ENCODE measurements at places on chromosomes 11 and 22.

- DNase-seq, result peak; percentile 73
Measured at GRCh38 chr11:86456075-86456939, 81.6 kb downstream of the CCDC81 start.

- DNase-seq, result no peak
Measured at GRCh38 chr11:64926689-64927088, 2.2 kb downstream of the PPP2R5B start.

DNA sequence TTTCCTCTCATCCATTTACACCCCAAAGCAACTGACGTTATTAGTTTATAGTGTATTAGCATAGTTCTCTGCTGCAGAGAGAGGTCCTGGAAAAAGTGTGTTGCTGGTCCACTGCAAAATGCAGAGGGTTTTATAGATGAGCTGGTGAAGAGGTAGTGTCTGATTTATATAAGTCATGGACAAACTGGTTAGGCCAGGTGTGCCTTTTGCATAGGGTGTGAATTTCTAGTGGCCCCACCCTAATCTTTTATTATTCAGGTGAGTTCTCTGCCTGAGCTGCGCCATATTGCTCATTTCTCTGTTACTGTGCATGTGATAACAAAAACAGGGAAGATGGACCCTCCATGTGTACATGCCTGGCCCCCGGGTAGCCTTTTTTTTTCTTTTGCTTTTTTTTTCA lies 43.1 kb upstream of the TRIM77 start:
- DNase-seq, result no peak

DNA sequence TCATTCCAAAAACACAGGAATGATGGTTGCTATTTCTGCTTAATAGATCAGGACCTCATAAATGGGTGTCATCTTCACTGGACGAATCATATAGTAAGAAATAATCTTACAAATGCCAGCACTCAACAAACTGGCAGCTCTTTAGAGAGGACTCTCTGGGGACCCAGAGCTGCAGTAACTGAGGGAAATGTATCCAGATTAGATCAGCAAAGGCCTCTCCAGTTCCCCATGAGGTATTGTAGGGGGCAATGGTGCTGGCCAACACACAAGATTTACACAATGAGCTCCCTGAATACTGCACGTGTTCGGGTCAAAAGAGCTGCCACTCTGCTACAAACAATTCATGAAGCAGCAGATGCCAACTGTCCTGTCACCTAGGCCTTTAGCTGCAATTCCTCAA lies 110.2 kb downstream of the RBFOX2 start:
- DNase-seq, result no peak

DNA sequence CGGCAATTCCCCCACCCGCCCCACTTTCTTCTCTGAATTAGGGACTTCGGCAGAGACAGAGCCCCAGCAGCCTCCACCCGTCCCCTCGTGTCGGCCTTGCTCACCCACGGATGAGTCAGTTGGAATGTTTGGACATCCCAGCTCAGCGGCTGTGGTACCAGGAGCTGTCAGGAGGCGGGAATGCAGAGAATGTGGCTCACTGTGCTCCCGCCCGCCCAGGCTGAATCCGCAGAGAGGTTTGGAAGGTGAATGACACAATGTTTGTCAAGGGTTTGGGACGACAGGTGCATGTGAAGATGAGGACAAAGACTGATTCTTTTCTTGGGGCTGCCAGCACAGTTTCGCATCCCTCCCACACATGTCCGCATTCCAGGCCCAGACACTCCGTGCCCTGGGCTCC lies 39.6 kb downstream of the LIF start:
- no peak for DNase-seq

GRCh38 chr11:77151804-77152509 lies 23.9 kb downstream of the MYO7A start:
- DNase-seq, result peak; percentile 73

DNA sequence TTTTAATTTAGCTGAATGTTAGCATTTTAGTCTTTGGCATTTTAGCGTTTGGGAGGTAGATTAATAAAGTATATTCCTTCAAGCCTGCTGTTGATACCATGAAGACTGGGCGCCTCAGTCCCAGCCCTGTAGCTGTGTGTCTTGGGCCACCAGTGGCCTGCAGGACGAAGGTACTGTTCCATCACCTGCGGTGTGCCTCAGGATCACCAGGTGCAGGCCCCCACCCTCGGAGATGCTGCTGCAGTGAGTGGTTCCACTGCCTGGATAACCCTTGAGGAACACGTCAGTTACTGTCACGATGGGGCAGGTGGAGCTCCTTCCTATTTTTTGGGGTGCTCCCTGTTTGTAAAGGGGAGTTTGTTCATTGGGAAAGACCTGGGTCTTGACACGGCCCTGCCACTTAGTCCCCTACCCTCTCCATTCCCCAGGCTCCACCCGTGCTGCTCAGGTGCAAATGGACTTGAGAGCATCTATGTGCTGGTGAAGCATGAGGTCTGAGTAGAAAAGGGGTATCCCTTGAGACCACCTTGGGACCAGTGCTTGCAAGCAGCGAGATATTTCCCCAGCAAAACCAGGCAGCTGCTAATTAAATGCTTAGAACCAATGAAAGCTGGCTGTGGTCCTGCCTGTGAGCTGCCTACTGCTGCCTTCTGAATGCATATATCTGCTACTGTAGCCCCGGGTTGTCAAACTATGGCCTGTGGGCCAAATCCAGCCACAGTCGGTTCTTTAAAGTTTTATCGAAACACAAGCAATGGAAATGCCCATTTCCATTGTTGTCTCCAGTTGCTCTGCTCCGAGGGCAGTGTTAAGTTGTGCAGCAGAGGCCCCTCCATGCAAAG lies 28.7 kb downstream of the INCENP start:
- DNase-seq, result no peak

- DNase-seq, result no peak
Measured at GRCh38 chr22:42156121-42156520, 25.5 kb upstream of the CYP2D6 start.

DNA sequence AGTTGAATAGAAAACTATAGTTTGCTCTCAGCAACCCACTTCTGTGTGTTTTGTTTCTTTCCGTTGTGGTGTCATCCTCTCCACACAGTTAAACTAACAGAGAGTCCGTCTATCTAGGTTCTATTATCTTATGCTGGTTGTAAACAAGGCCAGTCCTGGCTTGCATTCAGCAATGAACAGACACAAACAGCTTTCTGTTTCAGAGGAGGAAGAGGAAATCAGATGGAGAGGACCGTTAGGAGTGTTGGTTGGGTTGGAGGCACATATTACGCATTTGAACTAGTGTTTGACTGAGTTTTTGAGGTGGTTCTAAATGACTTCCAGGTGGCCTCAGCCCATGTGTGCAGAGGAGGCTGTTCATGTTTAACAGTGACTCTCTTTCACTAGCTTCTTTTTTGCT lies 129.5 kb upstream of the SORL1-AS1 start:
- peak; percentile 12 for DNase-seq

DNA sequence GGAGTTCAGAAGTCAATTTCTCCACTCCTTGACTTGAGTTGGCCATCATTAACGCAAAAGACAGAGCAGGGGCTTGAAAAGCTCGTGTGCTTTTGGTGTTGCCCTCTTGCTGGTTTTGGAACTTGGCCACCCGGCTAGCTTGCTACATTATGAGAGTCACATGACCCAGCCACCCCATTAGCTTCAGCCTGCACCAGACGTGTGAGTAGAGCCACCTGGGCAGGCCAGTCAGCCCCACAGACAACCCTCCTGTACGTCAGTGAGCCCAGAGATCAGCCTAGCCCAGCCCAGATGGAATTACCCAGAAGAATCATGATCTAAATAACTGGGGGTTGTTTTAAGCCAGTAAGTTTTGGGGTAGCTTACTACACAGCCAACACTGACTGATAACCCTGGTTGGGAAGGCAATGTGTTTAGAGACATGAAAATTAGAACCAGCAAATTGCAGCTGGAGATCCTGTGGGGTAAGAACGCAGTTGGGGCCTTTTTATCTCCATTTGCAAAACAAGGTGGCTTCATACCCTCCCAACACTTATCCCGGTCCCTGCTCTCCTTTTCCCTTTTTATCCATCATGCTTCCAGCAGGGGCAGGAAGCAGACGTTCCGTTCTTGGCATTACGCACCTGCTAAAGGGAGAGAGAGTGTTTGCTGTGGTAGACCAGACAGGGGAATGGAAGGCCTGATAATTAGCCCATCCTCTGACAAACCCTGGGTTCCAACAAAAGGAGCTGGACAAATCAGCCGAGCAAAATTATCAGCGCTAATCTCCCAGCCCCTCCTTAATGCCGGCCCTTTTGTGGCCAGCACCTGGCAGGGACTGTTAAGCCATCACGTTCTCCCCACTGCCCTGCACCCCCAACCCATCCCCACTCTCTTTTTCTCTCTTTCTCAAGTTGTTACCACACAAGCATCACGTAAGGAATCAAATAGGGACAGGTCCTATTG lies 548.7 kb upstream of the CADM1 start:
- DNase-seq, result no peak

- DNase-seq, result no peak
Measured at GRCh38 chr22:46508491-46508999, 28.9 kb downstream of the CELSR1 start.

DNA sequence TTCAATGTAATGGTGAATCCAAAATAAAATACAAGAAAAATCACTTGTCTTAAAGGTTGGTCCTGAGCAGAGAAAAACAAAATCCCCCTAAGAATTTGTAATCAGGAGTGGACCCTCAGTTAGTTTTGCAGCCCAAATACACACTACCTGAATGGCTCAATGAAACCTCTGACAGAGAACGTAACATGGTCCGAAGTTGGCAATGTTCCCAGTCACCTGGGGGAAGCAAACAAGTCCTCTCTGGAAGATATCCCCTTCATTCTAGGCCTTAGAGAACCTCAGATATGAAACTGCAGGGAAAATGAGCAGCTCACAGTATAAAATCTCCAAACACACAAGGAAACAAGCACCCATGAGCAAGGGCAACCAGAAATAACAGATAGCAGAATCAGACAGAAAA lies 58.2 kb downstream of the MORC2 start:
- DNase-seq, result no peak

- DNase-seq, result no peak
Measured at GRCh38 chr11:120173019-120173705, 35.2 kb upstream of the TRIM29 start.

DNA sequence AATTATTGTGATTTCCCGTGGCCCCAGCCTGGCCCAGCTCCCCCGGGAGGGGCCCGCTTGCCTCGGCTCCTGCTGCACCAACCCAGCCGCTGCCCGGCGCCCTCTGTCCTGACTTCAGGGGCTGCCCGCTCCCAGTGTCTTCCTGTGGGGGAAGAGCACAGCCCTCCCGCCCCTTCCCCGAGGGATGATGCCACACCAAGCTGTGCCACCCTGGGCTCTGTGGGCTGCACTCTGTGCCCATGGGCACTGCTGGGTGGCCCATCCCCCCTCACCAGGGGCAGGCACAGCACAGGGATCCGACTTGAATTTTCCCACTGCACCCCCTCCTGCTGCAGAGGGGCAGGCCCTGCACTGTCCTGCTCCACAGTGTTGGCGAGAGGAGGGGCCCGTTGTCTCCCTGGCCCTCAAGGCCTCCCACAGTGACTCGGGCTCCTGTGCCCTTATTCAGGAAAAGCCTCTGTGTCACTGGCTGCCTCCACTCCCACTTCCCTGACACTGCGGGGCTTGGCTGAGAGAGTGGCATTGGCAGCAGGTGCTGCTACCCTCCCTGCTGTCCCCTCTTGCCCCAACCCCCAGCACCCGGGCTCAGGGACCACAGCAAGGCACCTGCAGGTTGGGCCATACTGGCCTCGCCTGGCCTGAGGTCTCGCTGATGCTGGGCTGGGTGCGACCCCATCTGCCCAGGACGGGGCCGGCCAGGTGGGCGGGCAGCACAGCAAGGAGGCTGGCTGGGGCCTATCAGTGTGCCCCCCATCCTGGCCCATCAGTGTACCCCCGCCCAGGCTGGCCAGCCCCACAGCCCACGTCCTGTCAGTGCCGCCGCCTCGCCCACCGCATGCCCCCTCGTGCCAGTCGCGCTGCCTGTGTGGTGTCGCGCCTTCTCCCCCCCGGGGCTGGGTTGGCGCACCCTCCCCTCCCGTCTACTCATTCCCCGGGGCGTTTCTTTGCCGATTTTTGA lies 3.3 kb upstream of the ANKRD13D start:
- DNase-seq, result peak; percentile 85

DNA sequence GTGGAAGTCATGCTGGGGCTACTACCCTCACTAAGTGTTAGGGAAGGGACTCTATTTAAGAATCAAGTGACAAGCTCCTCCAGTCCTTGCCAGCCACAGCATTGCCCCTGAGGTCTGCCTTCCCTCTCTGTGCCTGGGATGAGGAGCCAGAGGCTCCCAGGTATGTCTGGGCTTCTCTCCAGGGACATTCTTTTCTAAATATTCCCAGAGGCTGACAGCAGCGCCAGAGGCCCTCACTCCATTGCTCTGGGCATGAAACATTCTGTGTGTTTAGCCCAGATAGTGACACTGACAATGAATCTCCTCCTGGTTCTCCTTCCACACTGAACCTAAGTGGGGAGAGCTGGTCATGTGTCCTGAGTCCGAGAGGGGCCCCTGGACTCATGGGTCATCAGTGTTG lies 2.2 kb downstream of the OR51E1 start:
- no peak for DNase-seq

DNA sequence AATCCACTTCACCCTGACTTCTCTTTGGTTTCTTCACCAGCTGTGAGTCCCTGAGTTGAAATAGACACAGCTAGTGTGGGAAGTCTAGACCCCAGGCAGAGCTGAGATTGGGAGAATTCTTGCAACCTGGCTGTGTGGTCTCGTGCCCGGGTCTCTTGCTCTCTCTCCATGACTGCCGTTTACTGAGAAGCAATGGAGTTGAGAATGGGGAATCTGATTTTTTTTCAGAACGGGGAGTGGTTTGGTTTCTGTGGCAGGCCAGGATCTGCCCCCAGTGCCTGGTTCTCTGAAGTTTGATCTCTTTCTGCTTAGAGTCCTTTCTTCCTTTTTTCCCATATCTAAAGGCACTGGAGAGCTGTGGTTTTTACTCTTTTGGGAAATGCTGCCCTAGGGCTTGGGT lies 1.5 kb downstream of the SIDT2 start:
- DNase-seq, result no peak

GRCh38 chr11:69105461-69106030 lies 50.2 kb upstream of the SMIM38 start:
- DNase-seq, result no peak

DNA sequence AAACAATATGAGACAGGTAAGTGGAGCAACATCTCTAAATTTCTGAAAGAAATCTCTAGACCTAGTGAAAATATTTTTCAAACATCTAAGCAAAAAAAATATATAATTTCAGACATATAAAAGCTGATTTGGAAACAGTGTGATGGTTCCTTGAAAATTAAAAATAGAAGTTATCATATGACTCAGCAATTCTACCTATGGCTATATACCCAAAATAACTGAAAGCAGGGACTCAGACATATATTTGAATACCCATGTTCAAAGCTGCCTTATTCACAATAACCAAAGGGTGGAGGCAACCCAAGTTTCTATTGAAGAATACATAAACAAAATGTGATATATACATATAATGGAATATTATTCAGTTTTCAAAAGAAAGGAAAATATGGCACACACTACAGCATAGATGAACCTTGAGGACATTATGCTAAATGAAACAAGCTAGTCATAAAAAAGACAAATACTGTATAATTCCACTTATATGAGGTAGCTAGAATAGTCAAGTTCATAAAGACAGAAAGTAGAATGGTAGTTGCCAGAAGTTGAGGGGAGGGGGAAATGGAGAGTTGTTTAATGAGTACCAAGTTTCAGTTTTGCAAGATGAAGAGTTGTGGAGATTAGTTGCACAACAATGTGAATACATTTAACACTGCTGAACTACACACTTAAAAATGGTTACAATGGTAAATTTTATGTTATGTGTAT lies 300.4 kb downstream of the TTC28 start:
- DNase-seq, result no peak
